Fibroblast of the conjunctiva (primary cell): ENCODE measurements at places on chromosomes 6 and 20.

DNA sequence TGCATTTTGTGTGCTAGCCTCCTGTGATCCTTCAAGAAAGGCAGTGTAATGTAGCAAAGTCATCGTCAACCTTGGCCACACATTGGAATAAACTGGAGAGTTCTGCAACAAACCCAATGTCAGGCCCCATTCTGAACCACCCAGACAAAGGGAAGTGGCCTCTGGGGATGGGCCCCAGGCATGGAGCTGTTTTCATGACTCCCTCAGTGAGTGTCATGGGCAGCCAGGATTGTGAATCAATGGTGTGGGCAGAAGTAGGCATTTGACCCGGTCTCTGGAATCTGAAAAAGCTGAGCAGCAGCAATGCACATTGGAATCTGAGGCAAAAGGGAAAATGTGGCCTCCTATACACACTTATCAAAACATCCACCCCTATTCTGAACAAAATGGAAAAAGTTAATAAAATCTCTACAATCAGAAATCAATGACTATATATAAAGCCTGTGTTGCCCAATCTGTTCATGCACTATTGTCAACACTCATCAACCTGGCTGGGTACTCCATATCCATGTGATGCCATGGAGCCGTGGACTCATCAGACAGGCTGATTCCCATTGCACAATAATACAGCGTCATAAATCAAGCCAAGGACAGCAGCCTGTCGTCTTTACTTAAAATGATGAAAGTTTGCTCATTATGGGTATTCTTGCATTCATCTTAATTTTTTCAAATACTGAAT, 134.9 kb upstream of the STMND1 start:
- DNase-seq = no peak

DNA sequence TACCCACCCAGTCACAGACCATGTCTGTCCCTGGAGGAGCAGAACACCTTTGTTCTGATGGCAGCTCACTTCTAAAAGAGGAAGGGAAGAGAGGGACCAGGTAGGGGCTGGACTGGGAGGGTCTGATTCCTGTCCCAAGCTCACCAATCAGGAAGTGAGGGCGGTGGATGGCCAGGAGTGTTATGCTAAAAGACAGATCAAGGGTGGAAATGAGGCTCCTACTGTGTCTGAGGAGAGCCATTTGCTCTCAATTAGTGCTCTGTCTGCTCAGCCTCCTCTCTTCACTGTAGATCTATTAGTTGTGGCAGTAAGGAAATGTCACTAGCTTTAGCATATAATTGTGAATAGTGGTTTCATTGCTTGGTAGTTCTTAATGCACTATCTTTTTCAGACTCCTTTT, 72.5 kb downstream of the ARMC2 start:
- DNase-seq = no peak

DNA sequence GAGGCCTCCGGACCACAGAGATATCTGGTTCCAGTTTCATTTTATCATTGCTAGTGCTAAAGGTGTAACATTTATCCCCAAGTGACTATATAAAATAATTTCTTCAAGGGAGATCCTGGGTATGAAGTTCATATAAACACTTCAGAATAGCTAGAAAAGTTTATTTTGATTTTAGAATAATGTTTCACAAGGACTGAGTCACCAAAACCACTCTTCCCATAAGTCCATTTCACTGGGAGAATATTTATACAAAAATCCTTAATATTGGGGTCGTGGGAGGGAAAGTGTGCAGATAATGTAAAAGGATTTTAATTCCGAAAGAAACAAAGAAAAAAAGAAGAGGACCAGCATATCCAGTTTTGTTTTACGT, 128.1 kb downstream of the ISM1 start:
- DNase-seq = no peak

GRCh38 chr6:32146287-32146686, 5.5 kb downstream of the PRRT1 start:
- no peak for DNase-seq

DNA sequence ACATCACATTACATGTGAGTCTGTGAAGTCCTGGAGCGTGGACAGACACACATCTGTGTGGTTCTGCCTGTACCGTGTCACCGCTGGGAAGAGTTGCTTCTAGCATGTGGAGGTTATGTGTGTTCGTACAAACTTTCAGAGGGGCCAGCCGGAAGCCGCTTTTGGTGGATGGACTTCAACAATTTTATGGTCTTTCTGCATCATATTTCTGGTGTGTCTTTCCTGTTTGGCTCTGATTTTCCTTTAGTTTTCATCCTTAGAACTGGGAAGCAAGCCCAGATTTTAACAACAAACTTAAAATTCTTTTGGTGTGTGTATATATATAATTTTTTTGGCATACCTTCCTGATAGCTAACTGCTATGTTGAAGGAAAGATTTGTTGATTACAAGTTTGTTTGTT, 71.2 kb downstream of the TIAM2 start:
- DNase-seq = no peak

DNA sequence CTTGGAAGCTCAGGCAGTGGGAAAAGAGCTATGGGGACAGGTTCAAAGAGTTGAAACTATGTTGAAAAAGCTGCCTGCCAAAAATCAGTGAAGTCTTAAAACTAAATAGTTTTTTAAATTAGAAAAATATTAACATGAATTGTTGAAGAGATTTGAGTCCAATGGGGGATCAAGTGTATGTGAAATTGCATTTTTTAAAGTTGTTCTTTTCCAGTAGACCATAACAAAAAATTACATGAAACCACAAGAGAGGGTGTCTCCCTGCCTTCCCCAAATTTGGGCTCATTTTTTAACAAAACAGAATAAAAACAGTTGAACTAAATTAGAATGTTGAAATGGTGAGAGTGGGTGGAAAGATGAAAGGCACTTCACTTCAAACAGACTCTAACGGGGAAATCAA, 31.5 kb upstream of the COL10A1 start:
- DNase-seq = no peak

DNA sequence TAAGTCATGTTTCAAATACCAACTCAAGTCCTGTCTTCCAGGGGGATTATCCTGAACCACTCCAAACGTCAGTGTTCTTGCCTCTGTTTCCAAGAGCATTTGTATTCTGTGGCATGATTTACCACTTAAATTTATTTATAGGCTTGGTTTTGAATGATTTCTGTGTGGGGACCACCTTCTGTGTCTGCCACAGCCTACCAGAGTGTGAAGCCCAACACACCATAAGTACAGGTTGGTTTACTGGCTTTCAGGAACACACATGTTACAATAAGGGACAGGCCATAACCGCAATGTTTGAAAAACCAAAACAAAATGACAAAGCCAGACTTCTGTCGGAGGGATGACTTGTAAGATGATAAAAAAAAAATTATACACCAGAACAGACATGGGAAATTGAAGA, 56.5 kb upstream of the MAP3K7 start:
- no peak for DNase-seq

DNA sequence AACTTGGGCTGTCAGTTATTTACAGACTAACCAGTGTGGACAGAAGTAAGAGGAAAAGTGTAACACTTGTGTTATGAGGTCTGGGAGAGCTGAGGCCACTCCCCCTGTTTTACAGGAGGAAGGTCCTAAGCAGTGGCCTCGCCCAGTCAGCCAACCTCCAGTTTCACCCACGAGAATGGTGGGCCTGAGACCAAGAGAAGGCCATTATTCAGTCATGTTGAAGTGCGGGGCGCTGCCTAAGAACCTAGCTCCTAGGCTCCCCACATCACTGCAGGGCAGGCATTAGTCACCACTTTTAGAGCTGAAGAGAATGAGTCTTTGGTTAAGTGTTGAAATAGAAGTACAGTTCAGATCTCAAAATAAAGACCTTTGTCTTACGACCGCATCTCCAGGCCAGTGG, 27.9 kb downstream of the CDYL start:
- no peak for DNase-seq

GRCh38 chr6:7899889-7900213, 10.7 kb downstream of the TXNDC5 start:
- DNase-seq = no peak

DNA sequence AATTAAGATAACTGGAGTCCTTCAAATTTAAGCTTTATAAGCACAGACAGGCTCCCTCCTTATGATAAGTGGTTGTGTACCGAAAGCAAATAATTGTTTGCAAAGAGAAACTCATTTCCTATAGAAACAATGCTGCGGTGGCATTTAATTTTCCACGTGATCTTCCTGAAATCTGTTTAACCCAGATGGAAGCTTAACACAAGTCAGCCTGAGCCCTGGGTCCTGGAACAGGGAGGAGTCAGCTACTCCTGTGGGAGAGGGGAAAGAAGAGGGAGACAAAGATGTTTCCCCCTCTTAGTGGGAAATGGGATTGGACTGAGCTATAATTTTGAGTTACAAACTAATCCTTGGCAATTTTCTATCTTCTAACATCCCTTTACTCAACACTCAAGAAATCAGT, 136.5 kb downstream of the ELOVL4 start:
- DNase-seq = no peak

DNA sequence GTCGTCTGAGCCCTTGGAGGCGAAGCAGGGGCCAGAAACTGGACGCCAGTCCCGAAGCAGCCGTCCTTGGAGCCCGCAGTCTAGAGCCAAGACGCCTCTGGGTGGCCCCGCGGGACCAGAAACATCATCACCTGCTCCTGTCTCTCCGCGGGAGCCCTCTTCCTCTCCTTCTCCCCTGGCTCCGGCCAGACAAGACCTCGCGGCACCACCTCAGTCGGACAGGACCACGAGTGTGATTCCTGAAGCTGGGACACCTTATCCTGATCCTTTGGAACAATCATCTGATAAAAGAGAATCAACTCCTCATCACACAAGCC, 416 bp downstream of the RSPH4A start:
- DNase-seq = no peak

DNA sequence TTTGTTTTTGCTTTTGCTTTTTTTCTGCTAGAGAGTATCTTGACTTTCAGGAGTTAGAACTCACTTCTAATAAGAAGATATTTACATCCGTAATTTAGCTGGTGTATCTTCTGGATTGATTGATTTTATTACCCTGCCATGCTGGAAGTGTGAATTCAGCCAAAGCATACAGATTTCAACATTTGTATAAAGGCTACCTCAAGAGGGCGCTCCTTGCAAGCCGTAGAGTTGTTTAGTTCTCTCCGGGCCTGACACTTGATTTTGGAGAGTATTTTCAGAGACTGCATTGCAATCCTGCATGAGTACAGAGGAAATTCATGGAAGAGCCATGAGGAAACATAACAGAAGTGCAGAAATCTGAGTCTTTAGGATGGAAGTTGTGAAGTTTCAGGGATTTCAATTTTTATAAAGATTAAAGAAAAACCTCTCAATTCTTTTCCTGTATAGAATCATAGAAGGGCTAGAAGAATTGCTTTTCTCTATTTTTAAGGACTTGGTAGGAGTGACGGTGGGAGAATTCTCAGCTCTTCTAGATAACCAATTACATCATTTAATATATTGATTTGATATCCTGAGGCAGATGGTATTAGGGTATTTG, 66.7 kb upstream of the TIAM2 start:
- DNase-seq = peak; percentile 57
